ENCODE measurements at places on chromosomes 1 and 21.
A peak's percentile ranks its signal among the peaks of the same experiment; 100 is the strongest.

GRCh38 chr1:93196591-93196990 is 16.1 kb downstream of the CCDC18 start:
- no peak for DNase-seq

DNA sequence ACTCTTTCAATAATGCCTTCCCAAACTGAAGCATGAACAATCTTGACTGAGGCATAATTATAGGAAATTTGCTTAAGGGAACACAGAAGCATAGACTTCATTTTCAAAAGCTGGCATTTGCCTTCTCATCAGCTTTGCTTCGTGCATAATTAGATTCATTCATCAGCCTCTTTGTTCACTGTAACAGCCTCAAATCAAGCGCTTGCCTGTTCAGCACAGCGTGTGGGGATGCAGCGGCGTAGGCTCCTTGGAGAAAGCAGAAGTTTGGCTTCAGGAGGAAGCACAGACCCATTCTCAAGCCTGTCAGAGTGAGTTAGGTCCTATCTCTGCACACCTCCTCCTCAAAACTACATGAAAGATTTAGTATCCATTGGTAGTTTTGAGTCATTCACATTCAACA is 246.4 kb upstream of the MAP1LC3C start:
- no peak for DNase-seq

DNA sequence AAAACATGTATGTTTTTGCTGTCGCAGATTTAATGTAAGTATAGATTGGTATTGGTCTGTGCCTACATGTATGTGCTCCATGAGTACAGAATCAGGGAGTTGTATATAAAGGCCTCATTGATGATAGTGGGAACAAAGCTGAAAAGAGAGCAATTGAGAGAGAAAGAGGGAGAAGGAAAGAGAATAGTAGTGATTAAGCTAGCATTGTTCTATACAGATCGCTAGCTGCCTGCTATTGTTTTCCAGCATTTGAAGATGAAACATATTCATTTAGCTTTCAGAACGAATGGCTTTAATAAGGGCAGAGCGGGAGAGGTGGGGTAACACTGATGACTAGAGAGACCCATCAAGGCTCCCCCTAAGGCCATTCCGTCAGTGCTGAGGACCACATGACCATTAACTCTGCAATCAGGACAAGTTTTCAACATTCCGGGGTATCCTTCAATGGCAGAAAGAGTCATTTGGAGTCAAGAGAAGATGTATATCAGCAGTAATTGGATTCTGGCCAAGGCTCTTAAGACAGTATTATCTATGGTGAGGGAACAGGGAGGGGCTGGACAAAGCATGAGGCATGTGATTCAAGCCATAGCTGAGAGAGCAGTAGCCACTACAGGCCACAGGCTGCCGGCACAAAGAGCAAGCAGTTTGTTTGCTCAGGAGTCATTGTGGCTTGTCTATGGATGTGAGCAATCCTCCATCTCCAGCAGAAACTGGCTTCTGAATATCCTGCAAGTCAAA is 176.5 kb downstream of the PBX1 start:
- peak; percentile 92 for DNase-seq

GRCh38 chr1:102799496-102799895 is 308.8 kb downstream of the COL11A1 start:
- DNase-seq = no peak

DNA sequence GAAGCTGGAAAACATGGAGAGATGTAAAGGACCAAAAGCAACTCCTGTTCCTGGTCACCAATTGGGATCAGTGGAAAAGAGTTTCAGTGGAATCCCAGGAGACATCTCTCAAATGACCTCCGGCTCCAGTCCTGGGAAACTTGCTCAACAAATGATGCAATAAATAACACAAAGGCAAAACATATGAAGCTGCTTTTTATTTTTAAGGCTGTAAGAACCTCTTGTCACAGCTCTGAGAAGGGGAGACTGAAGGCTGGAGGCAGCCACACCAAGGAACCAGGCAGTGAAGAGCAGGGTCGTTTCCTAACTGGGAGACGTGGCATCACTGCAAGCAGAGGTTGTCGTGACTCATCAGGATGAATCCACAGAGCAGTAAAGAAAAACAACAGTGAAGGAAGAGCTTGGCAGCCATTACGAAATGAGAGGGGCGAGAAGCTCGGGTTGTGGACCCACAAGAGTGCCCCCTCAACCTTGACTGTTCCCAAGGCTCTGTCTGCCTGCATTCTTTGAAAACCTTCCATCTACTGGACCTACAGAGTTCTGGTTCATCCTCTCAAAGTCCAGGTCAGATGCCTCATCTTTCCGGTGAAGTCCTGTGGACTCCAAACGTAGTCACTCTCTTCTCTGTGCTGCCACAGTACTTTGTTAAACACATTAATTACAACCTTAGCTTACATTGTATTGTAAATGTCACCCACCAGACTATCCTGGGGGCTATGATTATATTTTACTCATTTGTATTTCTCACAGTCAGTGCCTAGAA is 32.1 kb downstream of the JAK1 start:
- no peak for DNase-seq

GRCh38 chr1:47830021-47830420 is 167.2 kb downstream of the TRABD2B start:
- no peak for DNase-seq

DNA sequence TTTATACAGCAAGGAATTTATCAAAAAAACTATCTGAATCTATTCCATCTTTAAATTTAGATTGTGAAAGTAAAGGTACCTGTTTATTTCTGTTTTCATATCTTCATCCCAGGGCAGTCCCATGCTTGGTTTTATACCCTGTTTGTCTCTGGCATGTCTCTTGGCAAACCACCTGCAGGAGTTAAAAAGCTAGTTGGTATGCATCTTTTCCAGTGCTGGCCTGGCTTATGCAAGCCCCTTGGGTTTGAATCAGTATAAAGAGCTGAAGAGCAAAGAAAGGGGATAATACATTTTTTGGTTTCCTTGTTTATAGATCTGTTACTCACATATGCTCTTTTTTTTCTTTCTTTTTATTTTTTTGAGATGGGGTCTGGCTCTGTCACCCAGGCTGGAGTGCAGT is 37.8 kb downstream of the LRRC8C start:
- DNase-seq = no peak

- DNase-seq = no peak
Measured at GRCh38 chr1:11187494-11187893, 1.7 kb upstream of the ANGPTL7 start.

DNA sequence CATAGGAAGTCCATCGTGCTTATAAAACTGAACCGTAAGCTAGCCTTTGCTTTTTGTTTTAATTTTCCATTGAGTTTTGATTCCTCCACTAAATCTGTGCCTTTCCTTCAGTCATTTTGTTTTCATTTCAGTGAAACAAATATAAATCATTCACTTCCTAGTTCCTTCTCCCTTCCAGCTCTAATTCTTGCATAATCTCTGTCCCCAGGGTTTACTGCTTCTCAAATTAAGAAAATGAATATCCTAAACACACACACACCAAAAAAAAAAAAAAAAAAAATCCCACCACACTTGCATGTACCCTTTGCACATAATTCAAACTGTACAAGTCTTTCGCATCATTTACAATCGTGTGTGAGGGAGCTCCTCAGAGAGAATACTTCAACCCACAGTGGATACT is 6.8 kb downstream of the KCNH1 start:
- DNase-seq = no peak

- no peak for DNase-seq
Measured at GRCh38 chr1:117607471-117607870, 1.6 kb downstream of the TENT5C start.

DNA sequence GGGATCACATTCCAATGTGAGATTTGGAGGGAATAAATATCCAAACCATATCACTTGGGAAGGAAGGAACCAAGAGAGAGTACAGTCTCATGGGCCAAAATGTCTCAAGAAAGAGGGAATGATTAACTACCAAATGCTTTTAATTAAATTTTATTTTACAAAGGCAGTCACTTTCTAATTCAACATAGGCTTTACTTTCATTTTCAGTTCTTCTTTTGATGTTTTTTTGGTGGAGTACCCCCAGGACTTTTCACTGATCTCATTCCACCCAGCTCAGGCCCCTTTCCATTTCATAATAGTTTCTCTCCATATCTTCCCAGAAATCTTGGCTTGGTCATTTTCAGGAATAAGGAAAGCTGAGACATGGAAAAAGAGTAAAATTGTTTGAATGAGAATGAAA is 5.1 kb upstream of the SLAMF7 start:
- DNase-seq = no peak

DNA sequence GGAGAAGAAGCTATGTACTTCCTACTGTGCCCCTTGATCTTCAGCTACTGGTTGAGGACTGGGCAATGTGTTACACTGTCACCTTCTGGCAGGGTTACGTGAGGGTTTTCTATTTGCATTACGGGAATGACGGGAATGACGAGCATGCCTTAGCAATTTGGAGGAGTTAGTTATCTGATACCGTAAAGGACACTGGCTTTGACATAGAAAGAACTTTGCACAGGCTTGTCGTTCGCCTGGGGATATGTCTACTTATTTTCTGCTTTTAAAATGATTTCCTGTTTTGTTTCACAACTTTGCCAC is 19.8 kb upstream of the ACBD6 start:
- DNase-seq = no peak

DNA sequence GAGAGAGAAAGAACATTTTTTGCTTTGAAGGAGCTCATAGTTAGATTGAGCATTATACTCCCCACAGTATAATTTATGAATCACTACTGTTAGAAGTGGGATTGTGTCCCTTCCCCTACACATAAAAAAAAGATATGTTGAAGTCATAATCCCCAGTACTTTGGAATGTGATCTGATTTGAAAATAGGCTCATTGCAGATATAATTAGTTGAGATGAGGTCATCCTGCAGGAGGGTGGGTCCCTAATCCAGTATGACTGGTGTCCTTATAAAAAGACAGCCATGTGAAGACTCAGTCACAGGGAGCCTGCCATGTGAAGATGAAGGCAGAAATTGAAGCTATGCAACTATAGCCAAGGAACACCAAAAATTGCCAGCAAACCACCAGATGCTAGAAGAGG is 76.4 kb downstream of the TGFB2 start:
- DNase-seq = no peak

GRCh38 chr1:159918352-159919200 is 6.7 kb downstream of the TAGLN2 start:
- DNase-seq = no peak

DNA sequence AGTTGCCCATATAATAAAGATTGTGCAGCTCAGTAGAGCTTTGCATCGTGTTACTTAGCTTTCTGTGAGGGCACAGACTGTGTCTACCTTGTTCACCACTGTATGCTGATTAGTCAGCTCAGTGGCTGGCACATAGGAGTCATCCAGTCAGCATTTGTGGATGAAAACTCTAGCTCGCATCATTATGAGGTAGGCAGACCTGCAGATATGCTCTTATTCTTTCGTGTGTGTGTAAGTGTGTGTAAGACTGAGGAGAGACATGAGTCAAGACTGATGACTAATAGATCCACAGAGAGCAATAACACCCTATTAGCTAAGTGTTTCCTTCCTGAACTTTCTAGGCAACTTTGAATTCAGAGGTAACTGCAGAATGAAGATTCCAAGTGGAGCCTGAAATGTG is 17.1 kb downstream of the TTF2 start:
- DNase-seq = no peak

DNA sequence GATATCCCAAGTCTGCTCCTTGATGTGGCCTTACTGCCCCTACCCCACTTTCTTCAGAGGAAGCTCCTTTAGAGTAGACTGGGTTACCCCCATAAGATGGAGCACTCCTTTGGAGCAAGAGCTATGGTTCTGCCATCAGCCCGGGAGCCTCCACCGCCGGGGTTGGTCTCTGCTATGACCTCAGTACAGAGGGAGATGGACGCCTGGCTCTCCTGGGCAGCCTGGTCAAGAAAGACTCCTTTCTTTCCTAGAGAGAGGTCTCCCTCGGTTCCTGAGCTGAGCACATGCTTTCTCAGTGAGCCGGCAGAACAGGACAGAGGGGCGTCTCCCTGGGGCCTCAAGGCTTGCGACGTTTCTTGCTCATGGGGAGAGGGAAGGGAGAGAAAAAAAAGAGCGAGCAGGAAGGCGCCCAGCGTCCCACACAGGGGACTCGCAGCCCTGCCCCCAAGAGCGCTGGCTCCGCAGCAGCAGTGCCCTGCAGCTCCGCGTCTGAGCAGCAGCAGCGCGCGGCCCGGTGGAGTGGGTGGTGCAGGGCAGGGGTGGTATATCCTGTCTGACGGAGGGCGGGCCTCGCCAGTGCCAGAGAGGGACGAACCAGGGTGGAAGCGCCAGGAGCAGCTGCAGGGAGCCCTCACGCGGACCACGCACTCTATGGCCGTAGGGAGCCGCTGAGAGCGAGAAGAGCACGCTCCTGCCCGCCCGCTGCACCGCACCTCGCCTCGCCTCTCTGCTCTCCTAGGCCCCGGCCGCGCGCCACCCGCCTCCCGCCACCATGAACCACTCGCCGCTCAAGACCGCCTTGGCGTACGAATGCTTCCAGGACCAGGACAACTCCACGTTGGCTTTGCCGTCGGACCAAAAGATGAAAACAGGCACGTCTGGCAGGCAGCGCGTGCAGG is at the start of gene PKP1:
Gene PKP1, plus strand, starts transcription at position 576 of the 899 bp plus-strand sequence. Its CDS starts 197 bp downstream, at position 773.
- no peak for DNase-seq

DNA sequence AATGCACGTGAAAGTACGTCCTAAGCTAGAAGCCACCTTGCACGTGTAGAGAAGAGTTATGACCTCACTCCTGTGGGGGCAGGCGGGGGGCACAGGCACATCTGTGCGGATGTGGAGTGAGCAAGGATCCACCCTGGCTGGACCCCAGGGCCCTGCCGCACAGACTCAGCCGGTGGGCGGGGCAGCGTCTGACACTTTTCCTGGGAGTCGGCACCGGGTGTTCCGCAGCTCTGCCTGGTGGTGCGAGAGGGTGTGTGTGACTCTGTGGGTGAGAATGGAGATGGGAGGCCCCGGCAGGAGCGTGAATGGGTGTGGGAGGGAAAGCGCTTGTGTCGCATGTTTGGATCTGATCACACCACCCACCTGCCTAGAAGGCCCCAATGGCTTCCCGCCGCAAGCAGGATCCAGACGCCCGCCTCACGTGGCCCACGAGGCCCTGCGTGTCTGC is 29.5 kb downstream of the RAP1GAP start:
- DNase-seq = no peak

DNA sequence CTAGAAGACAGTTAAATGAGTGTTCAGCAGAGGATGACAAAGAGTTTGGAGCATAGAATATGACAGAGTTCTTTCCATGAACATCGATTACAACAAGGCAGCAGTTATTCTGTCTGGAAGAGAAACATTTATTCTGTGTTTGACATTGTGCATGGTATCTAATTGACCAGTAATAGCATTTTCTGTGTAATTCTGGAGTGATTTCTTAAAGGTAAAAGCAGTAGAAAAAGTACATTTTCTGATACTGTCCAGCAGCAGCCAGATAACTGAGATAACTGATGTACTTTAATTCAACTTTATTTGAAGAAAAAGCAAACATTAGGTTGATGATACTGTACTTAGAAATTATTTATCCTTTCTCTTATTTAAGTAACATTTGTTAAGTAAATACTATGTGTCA is 497.1 kb downstream of the AGBL4 start:
- no peak for DNase-seq

- DNase-seq = no peak
Measured at GRCh38 chr1:41851589-41851988, 67.1 kb downstream of the HIVEP3 start.

Measured in NCI-H187 treated with DMSO at 0.1 percent for 48 hours (cell line).